Smooth muscle cell of the coronary artery (primary cell): ENCODE measurements at places on chromosomes 7 and 10. TPM values are rescaled to one million over a fixed set of nuclear protein-coding genes. Genes with fewer than 3 reads are reported as not detected.

ZNF853 gene
- total RNA-seq, result 0.59 and 5.5 TPM in 2 replicates

CYP3A7 gene
- total RNA-seq, result 0.23 TPM in 1 of 2 replicates, not detected in the other

ABCA13 gene
- under 0.01 and 0.08 TPM in 2 replicates for total RNA-seq

WBP1L gene
- 49.0 and 58.6 TPM in 2 replicates for total RNA-seq

MYH16 gene
- 0.08 TPM in 1 of 2 replicates, not detected in the other for total RNA-seq

LBX1 gene
- not detected in 2 replicates for total RNA-seq

SPDYE11 gene
- total RNA-seq, result not detected in 2 replicates

KIF20B gene
- 0.82 and 4.2 TPM in 2 replicates for total RNA-seq

RNF32 gene
- 0.23 and 0.98 TPM in 2 replicates for total RNA-seq

LRRC17 gene
- 39.7 and 84.9 TPM in 2 replicates for total RNA-seq

CHST12 gene
- 6.0 and 7.4 TPM in 2 replicates for total RNA-seq

COL1A2 gene
- total RNA-seq, result 3,805 and 4,961 TPM in 2 replicates

GOLGA7B gene
- total RNA-seq, result 0.12 TPM in 1 of 2 replicates, not detected in the other

SEMA3A gene
- total RNA-seq, result 6.0 and 91.7 TPM in 2 replicates

EIF5AL1 gene
- 0.35 and 0.38 TPM in 2 replicates for total RNA-seq

ASZ1 gene
- total RNA-seq, result not detected in 2 replicates

RADIL gene
- 0.38 TPM in 1 of 2 replicates, not detected in the other for total RNA-seq

ZNF862 gene
- total RNA-seq, result 7.4 and 12.4 TPM in 2 replicates

OR9A2 gene
- total RNA-seq, result 0.12 TPM in 1 of 2 replicates, not detected in the other

BMPER gene
- total RNA-seq, result 56.5 and 70.4 TPM in 2 replicates

HOXA1 gene
- total RNA-seq, result not detected in 2 replicates

NPFFR1 gene
- not detected in 2 replicates for total RNA-seq

MGMT gene
- total RNA-seq, result 26.0 and 34.9 TPM in 2 replicates

SFTPA2 gene
- total RNA-seq, result not detected in 2 replicates

CALCR gene
- total RNA-seq, result not detected in 2 replicates

CHST15 gene
- total RNA-seq, result 6.8 and 13.0 TPM in 2 replicates

HNRNPH3 gene
- total RNA-seq, result 27.1 and 30.0 TPM in 2 replicates

CDC14C gene
- total RNA-seq, result 0.08 TPM in 1 of 2 replicates, not detected in the other

PDK4 gene
- 0.15 and 5.3 TPM in 2 replicates for total RNA-seq

CUL2 gene
- 16.5 and 19.5 TPM in 2 replicates for total RNA-seq

GCK gene
- 0.60 and 1.6 TPM in 2 replicates for total RNA-seq

TLX1 gene
- total RNA-seq, result not detected in 2 replicates

LCOR gene
- 2.9 and 9.7 TPM in 2 replicates for total RNA-seq

SHTN1 gene
- total RNA-seq, result under 0.01 and 2.4 TPM in 2 replicates

ZNF716 gene
- total RNA-seq, result not detected in 2 replicates

RTKN2 gene
- 0.23 and 6.8 TPM in 2 replicates for total RNA-seq

CDK6 gene
- 18.3 and 18.5 TPM in 2 replicates for total RNA-seq

ARHGEF35 gene
- 2.0 and 6.1 TPM in 2 replicates for total RNA-seq

GBX1 gene
- total RNA-seq, result not detected in 2 replicates

PNLIP gene
- not detected in 2 replicates for total RNA-seq

SEMA3E gene
- total RNA-seq, result 1.1 TPM in 1 of 2 replicates, not detected in the other

LRRC4 gene
- under 0.01 TPM in 1 of 2 replicates, not detected in the other for total RNA-seq

LRGUK gene
- 0.08 TPM in 1 of 2 replicates, not detected in the other for total RNA-seq

MRPS33 gene
- total RNA-seq, result 28.8 and 33.5 TPM in 2 replicates

ANXA11 gene
- 45.7 and 51.5 TPM in 2 replicates for total RNA-seq
